CD4-positive, alpha-beta T cell treated with Interleukin-6 for 4 hours (primary cell): ENCODE measurements at places on chromosomes 12 and 14.

GRCh38 chr12:12898911-12899511 lies 7.6 kb downstream of the GPRC5A start:
- DNase-seq, result no peak

DNA sequence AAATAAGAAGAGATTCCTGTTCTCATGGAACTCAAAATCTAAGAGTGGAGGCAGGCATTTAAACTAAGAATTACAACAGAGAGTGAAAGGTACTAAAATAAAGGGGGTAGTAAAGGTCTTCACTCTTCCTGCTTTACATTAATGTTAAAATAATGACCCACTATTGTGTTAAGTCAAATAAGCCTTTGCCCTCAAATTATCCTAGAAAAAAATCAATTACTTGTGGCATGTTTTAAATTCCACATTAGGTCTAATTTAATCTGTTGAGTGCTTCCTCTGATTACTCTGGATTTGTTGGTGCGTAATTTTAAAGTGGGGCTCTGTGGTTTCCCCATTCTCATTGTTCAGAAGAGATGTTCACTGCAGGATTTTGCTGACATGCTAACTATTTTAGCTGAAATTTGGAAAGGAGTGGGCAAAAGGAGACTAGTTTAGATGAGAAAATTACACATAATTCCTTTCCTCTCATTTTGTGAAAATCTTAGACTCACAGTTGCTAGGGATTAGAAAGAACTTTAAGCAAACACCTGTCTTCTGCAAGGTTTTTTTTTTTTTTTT lies 35.5 kb downstream of the BTG1 start:
- no peak for DNase-seq

GRCh38 chr14:63638493-63638892 lies 3.2 kb downstream of the WDR89 start:
- DNase-seq, result no peak

- peak; percentile 21 for DNase-seq
Measured at GRCh38 chr14:97180304-97181200, 383.4 kb downstream of the VRK1 start.

DNA sequence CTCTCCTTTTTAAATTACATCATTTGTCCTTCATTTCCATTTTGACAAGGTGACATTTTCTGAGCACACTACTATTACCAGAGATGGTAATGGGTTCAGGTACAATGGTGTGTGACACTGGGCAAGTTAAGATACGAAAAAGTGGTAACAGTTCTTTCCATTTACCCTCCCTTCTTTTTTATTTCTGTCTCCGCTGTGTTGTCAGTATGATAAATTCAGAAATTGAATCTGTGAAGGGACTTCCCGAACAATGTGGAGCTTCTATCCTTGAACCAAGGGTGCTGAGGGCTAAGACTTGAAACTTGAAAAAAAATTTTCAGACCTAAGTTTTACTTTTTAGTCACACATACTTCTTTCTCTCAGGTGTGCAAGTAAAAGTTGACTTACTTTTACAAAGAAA lies 103.7 kb downstream of the ERC1 start:
- no peak for DNase-seq

- DNase-seq, result no peak
Measured at GRCh38 chr12:31585271-31585670, 5.7 kb downstream of the DENND5B start.
